ENCODE measurements at places on chromosomes 2 and 18.

- DNase-seq = no peak
Measured at GRCh38 chr18:48418539-48419276, 9.5 kb upstream of the ZBTB7C start.

DNA sequence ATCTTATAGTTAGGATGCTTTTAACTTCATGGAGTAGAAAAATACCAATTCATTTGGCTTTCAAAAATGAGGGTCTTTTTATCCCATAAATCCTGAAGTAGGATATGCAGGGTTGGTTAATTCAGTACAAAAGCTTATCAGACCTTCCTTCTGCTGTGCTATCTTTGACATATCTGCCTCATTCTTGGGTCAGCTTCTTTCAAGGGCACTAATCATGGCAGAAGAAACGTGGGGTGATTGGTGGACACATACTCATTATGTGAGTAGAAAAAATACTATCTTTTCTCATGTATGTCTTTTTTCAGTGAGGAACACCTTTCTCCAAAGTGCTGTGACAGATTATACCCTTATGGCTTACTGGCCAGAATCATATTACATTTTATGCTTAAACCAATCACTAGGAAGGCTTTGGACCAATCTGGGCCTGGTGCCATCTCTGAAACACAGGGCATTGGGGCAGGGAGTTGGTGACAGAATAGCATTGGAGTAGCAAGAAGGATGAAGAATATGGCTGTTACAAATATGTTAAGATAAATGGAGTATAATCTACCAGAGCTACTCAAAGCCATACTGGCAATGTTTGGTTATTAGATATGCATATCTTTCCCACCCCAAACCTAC is 10.1 kb downstream of the UGP2 start:
- no peak for DNase-seq

DNA sequence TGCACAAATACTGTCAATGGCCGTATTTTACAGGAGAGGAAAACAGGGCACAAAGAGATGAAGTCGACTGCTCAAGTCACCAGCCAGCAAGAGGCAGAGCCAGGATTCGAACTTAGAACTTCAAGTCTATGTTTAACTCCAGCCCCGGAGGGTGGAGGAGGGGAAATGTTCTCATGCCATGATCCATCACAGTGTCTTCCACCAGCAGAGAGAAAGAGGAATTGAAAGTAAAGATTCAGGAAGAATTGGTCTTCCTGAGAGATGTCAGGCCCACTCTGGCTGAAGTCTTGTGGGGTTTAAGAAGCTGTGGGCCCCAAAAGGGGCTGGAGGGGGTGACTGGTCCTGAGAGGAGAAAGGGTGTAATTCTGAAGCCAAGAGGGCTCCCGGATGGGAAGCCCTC is 260.0 kb downstream of the TNS1 start:
- no peak for DNase-seq

DNA sequence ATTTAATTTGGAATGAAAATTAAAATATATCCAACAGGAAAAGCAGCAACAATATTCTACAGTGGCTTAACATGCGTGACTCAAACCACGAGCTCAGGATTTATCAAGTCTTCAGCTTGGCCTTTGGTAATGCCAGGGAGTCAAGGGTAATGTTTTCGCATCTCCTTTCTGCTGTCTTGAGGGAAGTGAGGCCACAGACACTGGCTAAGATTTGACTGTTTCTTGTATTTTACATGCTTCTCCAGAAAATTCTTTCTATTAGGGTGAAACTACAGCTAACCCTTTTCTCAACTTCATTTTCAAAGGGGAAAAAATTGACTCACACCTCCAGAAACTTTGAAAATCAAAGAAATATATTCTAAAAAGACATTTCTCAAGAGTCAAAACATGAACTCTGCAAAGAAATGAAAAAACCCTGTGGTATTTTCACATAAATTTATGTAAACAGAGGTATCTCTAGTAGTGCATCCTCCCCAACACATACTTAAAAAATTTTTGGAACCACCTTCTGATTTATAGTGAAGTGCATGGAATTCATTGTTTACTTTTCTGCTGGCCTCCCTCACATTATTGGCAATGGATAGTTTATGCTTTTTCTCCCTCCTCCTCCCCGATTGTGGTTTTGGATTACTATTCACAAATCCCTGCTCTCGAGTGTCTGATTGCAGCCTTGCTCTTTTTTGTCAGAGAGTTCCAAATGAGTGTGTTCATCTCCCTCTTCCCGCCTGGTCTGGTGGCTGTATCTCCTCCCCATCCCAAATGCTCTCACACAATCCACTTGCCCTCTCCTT is 48.7 kb downstream of the DPP4 start:
- DNase-seq = no peak

GRCh38 chr2:170689481-170689880 is 25.7 kb upstream of the SP5 start:
- DNase-seq = no peak

DNA sequence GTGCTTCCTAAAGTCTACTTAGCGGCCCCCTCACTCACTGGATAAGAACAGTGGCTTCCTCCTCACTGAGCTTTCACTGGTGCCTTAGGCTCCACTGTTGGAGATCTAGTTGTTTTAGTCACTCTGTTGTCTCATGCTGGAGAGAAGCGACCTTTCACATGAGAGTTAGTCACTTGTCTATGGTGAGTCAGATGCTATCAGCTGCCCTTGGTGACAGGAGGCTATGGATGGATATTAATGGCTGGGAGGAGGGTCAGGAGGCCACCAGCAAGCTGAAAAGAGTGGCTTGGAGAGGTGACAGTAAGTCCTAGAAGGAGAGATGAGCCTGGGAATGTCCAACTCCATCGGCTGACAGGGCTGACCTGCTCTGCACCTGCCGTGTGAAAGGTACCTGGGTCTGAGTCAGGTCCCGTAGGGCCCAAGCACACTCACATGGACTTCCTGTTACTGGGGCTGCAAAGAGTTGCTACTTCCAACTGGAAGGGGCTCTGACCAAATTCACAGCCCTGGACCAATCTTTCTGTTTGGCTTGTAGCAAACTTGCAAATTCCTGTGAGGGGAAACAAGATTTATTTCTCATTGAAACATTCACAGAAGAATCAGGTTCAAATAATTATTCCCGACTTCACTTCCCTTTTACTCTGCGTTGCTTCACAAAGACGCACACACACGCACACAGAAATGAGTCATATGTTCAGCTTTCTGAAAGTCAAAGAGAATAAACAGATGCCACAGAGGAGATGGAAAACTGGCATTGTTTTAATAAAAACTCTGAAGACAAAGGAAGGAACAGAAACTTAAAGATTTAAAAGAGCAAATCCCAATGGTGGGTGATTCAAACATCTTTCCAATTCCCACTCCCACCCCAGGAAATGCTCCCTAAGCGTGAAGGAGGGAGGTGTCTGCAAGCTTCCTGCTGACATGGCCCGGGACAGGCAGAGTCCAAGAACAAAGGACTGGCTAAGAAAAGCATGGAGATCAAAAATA is 203.5 kb upstream of the TWIST2 start:
- DNase-seq = no peak

Measured in stimulated activated CD4-positive, alpha-beta T cell treated with anti-CD3 and anti-CD28 coated beads, TNF-alpha, amount 100 ng/mL, for 4 hours (primary cell).